ENCODE measurements at places on chromosomes 1 and 21. TPM values are rescaled to one million over a fixed set of nuclear protein-coding genes. Genes with fewer than 3 reads are reported as not detected.

GRCh38 chr1:36450919-36451305, 661 bp upstream of the OSCP1 start:
- DNase-seq = no peak

GRCh38 chr1:202291001-202291400, 50.7 kb downstream of the UBE2T start:
- no peak for DNase-seq

The OR2T29 gene
- 2.1 TPM for total RNA-seq

GRCh38 chr1:241658081-241658793, 6.2 kb downstream of the WDR64 start:
- DNase-seq = no peak

The CR1 gene
- total RNA-seq = 11.4 TPM

DNA sequence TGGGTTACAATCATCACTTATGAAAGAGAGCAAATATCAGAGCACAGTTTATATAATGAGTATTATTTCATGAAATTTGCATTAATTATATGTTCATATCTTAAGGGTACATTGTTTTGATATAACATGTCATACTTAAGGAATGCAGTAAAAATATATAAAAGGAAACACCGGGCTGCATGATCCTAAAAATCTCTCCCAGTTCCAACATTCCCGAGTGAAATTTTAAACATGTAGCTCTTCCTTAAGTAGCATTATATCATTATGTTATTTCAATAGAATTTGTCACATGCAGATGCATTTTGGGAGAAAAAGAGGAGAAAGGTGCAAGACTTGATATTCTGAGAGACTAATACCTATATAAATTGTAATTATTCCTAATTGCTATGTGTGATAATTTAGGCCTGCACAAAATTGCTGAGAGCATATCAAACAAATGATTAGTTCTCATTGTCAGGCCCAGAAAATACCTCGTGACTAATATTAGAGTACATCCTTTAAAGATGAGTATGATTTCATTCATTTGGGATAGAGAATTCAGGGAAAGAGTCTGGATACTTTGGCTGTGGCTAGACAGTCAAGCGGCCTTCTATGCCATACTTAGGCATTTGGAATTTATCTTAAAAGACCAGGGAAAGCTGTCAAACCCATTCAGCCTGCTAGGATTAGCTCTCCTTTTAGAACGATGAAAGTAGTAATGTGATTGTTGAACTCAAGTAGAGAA, 86.8 kb downstream of the ADGRL2 start:
- DNase-seq = no peak

The OPTC gene
- total RNA-seq = not detected

GRCh38 chr1:87318806-87319205, 9.9 kb upstream of the LMO4 start:
- no peak for DNase-seq

DNA sequence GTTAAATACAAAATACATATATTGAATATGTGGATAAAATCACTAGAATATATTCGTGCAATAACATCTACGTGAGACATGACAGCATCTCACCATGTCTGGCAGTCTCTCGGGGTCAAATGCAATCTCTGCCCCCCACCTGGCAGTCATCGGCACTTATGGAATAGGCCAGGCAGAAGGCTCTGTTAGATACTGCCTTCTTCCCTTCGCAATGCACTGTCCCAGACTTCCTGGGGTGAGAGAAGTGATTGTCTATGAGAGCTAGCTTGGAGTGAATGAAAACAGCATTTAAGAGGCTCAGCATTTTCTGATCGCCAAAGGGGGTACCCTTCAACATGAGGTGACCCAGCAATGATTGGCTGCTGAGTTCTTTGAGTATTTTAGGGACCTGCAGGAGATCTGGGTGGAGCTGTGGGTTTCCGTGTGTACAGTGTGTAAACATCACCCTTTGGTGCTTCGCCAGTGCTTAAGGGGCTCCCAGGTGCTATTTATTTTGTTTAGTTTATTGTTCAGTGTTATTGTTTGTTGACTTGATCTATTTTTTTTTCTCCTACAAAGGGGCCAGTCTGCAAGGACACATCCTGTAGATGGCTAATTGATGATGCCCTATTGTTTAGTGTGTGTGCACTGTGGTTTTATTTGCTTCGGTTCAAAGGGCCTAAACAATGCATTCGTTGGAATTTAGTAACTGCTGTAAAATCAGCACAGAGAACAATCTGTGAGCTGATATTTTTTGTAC, 10.2 kb downstream of the ERG start:
- no peak for DNase-seq

Data from activated B cell treated with CpG ODN at 0.5 μM for 24 hours (primary cell).